A549 (cell line): ENCODE measurements at places on chromosomes 2 and 18. TPM values are rescaled to one million over a fixed set of nuclear protein-coding genes. Genes with fewer than 3 reads are reported as not detected.

DNA sequence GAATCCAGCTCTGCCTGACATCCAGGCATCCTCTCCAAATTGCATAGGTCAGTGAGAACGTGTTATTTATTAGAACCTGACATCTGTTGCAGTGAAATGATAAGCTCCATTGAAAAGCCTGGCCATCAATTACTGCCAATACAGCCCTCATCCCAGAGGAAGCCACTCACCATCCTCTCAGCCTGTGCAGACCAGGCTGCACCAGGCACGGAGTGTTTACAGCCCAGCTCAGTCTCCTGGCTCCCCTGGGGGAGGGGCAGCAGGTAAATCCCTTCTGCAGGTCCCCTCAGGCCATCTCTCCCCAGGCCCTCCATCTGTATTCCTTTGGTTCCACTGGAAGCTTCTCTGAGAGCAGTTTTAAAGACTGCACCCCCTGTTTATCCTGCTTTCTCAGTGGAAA is 82.6 kb upstream of the FOSL2 start:
- no peak for DNase-seq

GRCh38 chr2:205284334-205284733 is 398.0 kb upstream of the NRP2 start:
- DNase-seq = no peak

- DNase-seq = peak; percentile 14
Observed at GRCh38 chr18:74819433-74820059, 221.9 kb downstream of the ZNF407 start.

GRCh38 chr2:63581298-63581961 is 6.8 kb downstream of the WDPCP start:
- DNase-seq = no peak

GRCh38 chr2:75053484-75054112 is 95.2 kb downstream of the POLE4 start:
- peak; percentile 52 for DNase-seq

NTSR2 gene
- not detected in 3 replicates for polyA plus RNA-seq

CYP27A1 gene
- polyA plus RNA-seq = 0.10 to 0.14 TPM (median 0.11 TPM) in 3 replicates
